ENCODE measurements at places on chromosomes 4 and X. TPM values are rescaled to one million over a fixed set of nuclear protein-coding genes. Genes with fewer than 3 reads are reported as not detected.

Gene SMIM10
- total RNA-seq = 2.2 TPM

Gene POLA1
- total RNA-seq = 44.8 TPM

Gene DMP1
- not detected for total RNA-seq

Gene ZNF718
- total RNA-seq = 10.3 TPM

Gene MAMLD1
- 4.4 TPM for total RNA-seq

DNA sequence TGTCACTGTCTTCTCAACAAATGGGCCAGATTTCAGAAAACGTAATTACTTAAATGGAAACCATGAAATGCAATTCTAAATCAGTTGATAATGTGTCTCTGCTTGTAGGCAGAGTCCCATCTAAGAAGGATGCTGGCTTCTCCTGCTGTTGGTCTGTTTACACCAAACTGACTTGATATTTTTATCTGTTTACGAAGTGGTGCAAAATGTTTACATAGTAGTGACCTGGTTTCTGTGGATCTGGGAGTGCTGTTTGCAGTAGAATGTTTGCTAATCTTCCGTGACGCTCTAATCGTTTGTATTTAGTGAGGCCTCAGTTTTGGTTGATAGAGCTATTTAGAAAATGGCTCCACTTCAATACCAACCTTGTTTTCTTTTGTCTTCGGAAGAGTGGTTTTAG is 213.5 kb downstream of the VEGFC start:
- no peak for DNase-seq

DNA sequence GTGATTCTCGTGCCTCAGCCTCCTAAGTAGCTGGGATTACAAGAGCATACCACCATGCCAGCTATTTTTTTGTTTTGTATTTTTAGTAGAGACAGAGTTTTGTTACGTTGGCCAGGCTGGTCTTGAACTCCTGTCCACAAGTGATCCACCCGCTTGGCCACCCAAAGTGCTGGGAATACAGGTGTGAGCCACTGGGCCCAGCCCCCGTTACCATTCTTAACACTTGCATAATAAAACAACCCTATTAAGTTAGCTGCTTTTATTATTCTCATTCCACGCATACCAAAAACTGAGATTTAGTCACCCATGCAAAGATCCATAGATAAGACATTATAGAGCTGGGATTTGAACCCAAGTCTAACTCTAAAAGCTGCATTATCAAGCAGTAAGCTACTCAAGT is 6.0 kb upstream of the TEX13A start:
- no peak for DNase-seq

DNA sequence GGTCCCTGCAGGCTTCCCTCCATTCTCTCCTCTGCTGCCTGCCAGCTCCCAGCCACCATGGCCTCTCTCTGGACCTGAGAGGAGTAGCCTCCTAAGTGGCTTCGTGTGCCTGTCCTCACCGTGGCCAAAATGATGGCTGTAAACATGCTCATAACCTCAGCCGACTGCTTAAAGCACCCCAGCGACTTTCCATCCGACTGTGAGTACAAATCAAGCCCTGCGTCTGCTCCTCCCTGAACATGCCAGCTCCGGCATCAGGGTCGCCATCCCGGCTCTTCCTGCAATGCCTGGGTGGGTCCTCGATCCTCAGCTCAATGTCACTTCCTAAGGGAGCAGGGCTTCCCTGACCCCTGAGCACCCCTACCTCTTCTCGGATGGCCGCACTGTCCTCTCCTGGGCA is 3.3 kb upstream of the SORCS2 start:
- DNase-seq = no peak

DNA sequence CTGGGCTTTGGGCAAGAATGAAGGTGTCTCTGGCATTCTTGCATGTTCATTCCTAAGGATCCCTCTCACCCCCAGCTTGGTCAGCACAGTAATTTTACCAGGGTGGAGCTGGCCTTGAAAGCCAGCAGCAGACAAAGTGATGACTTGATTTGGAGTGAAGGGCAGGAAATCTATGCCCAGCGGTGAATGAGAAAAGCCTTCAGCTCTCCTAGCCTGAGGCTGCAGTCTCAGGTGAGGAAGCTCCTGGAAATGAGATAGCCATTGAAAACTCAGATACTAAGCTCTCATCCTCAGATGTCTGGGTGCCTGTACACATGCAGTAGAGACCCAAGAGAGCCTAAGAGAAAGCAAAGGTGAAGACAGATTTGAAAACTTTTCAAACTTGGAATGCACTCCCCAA is 10.7 kb upstream of the UCHL1 start:
- no peak for DNase-seq

GRCh38 chr4:4884611-4885010 is 25.1 kb downstream of the MSX1 start:
- DNase-seq = no peak

DNA sequence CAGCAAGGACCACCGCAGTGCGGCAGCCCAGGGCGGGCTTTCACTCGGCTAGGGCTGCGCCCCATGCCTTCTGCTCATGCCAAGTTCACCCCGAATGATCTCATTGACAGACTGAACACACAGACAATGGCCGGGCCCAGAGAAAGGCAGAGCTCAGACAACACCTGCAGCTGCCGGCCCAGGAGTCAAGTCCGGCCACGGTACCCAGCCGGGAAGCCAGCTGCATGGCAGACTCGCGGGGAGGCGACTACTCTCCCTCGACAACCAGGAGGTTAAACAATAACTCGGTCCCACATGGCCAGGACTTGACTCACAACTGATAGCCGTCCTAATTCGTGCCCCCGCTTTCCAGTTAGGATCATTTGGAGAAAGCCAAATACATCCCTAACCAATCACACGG is 50.4 kb downstream of the ABLIM2 start:
- DNase-seq = no peak

- no peak for DNase-seq
Measured at GRCh38 chr4:53098681-53099121, 236.6 kb downstream of the RASL11B start.

DNA sequence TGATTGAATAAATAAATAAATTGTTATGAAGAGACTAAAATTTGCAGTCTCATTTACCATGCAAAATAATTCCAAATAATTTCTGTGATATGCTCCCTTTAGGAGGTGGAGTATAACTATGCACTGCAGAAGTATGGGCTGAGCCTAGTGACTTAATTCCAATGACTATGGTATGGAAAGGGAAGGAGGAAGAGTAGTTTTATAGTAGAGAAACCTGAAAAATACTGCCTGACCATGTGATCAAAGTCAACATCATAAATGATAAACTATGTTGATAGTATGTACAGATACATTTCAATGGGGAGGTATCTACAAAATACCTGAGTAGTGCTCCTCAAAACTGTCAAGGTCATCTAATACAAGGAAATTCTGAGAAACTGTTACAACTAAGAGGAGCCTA is 14.6 kb downstream of the CXCL8 start:
- no peak for DNase-seq

DNA sequence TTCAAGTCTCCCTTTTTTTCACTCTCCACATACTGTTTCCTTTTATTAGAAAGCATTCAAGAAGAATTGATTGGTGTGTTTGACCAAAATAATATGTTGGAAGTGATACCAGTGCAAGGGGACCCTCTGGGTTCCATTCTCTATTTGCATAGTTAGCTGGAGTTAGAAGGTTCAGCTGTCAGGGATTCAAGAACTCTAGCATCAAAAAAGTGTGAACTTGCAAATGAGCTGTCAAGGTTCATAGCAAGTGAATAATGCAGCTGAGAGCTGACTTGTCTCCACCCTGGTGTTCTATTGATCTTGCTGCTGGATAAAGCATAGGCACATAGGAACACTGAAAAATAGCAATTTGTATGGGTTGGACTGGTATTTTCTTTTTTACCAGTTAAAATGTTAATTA is 73.2 kb downstream of the SORBS2 start:
- DNase-seq = no peak

DNA sequence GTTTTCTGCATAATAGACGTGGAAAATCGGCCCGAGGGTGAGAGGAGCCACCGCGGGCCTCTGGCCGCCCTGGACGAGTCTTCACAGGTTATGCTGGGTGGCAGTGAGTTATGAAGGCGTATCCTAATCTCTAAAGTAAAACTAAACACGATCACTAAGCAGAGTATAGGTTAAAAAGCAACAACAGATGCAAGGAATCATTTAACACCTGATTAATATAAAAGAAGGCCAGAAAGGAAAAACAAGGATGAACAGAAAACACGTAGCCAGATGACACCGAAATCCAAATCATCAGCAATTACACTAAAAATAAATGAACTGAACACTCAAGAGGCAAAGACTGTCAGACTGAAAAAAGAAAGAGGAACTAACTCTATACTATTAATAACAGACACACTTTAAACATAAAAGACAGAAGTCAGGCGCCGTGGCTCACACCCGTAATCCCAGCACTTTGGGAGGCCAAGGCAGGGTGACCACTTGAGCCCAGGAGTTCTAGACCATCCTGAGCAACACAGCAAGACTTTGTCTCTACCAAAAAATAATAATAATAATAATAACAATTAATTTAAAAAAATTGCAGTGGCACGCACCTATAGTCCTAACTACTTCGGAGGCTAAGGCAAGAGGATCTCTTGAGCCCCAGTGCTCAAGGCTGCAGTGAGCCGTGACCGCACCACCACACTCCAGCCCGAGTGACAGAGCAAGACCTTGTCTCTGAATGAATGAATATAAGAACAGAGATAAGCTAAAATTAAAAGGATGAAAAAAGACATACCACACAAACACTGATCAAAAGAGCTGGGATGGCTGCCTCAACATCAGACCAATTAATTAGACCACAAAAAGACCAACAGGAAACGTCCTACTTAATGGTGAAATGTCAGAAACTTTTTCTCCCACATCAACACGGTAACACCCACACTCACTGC is 30.0 kb downstream of the CTBP1 start:
- DNase-seq = no peak

GRCh38 chr4:164949448-164950143 is 27.9 kb downstream of the TRIM61 start:
- DNase-seq = no peak

DNA sequence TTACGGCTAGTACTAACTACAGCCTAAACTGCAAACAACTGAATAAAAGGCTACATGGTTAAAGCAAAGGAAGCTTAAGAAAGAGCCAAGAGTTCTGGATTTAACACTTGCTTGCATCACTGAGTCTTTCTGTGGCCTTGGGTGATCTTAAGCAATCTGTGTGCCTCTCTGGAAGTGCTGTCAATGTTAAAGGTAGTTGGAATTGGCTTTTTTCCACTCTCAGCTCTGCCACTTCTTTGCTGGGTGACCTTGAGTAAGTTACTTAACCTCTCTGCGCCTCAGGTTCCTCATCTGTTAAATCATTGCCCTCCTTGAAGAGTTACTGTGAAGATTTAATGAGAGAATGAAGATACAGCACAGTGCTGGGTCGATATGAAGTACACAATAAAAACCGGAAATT is 15.7 kb downstream of the SLC2A9 start:
- DNase-seq = no peak

All from progenitor cell of endocrine pancreas (in vitro differentiated cells).